Right cardiac atrium (tissue), 5 donors: ENCODE measurements at places on chromosomes 2 and 18.

- DNase-seq, result no peak
These were observed 39.4 kb downstream of the MAP2 start for GRCh38 chr2:209463226-209463625.

- DNase-seq, result no peak
These were observed 35.4 kb upstream of the REEP1 start for GRCh38 chr2:86372641-86373502.

- no peak for DNase-seq
These were observed 107.8 kb upstream of the ZNF521 start for GRCh38 chr18:25459814-25460213.

DNA sequence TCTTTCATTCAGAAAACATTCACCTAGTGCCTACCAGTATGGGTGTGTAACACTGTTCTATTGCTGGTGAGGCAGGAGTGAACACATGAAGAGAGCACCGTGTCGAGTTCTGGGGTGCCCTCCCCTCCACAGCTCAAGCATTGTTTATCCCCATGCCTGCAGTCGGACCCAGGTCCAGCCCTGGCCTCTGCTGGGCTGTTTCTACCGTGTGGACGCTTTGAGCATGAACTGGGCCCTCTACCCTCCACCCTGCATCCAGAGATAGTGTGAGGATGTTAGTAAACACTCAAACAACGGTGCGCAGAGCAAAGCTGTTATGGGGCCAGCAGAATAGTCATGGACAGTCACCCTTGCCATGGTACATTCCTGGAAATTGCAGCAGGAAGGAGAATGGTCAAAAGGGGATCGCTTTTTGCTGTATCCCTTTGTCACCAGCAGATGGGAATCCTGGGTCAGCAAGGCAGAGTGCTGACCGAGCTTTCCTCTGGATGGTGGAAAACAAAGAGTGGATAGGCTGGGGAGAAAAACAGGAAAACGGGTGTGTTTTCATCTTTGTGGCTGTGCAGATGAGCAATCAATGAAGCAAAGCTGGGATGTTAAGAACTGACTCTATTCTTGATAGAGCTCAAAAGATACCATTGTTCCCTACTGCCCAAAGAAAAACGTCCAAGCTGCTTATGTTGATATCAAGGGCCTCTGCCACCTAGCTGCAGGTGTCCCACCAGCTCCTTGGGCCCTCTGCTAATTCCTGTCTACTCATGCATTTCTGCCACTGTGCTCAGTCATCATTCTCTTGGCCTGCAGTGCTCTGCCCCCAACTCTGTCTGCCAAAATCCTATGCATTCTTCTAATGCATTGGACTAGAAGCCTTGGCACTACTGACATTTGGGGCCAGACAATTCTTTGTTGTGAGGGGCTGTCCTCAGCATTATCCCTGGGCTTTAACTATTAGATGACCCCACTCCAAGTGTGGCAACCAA is 38.7 kb downstream of the REEP1 start:
- DNase-seq, result no peak
